ENCODE measurements at places on chromosomes 13 and 19.

GRCh38 chr19:14048443-14049153 is 13.3 kb downstream of the PALM3 start:
- DNase-seq = peak; percentile 61

- no peak for DNase-seq
Observed at GRCh38 chr19:28020619-28021258, 1192.2 kb downstream of the UQCRFS1 start.

DNA sequence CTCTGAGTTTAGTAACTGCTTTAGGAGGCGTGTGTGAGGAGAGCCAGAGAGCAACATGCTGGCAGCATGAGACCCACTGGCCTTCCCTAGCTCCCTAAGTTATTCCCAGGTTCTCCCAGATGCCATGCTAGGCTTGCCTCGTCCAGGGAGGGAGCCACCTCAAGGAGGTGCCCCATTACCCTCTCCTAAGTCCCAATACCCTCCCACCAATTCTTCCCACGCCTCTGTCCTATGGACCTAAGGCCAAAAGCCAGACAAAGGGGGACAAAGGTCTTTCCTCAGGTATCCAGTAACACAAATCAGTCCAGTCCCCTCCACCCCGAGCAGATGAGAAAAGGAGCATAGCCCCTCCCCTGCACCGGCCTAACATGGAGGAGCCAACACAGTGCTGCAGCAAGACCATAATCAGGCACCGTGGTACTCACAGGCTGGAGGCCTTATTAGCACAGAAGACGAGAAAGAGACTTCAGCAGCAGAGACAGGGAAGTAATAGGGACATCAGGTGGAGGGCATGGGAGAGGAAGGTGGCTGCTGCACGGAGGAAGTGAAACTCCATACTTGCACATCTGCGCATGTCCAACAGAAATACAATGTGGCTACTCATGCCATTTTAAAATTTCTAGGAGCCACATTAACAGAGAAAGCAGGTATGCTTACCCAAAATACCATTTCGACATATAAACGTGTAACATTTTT is 46.3 kb downstream of the BRD4 start:
- peak; percentile 32 for DNase-seq

DNA sequence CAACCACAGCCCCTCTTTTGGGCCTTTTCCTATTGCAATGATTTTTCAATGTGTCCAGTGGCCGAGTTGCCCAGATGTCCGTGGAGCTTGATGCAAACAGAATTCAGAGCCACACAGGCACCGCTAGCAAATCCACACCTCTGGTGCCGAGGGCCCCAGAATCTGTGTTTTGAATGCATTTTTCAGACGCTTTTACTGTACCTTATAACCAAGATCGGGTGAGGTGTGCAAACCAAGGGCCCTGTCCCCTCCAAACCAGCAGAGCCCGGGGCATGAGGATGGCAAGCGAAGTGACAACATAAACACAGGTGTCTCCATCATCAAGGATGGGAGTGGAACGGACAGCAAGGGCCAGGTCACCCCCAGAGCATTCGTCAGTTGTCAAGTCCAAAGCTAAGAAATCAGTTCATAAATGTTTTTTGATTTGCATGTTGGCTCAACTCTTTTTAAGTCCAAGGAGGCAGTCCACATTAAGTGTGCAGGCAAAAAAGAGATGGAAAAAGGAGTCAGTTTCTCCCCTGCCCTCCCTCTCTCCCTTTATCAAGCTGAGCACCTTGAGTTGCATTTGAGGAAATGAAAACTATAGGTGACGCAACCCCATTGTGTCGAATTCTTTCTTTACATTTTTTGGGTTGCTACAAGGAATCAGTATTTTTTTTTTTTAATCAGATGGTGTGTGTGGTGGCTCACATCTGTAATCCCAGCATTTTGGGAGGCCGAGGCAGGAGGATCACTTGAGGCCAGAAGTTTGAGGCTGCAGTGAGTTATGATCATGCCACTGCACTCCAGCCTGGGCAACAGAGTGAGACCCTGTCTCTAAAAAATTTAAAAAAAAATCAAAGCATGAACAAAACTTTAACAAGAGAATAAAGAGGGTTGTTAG is 2.9 kb downstream of the CCDC8 start:
- no peak for DNase-seq

GRCh38 chr13:63184693-63185092 is 1769.0 kb upstream of the PCDH20 start:
- no peak for DNase-seq

DNA sequence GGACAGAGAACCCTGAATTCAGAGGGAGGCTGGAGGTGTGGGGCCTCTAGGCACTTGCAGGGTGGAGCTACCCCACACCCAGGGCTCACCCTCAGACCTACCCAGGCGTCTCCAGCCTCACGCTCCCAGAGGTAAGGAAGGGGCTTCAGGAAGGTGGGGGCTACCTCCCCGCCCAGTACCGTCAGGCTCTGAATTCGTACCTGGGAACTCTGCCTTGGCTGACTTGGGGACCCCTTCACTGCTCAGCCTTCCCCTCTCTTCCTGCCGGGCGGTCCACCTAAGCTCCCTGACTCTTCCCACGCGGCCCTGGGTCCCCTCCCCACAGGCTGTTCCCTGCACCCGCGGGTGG is 28.5 kb upstream of the PARP4 start:
- no peak for DNase-seq

DNA sequence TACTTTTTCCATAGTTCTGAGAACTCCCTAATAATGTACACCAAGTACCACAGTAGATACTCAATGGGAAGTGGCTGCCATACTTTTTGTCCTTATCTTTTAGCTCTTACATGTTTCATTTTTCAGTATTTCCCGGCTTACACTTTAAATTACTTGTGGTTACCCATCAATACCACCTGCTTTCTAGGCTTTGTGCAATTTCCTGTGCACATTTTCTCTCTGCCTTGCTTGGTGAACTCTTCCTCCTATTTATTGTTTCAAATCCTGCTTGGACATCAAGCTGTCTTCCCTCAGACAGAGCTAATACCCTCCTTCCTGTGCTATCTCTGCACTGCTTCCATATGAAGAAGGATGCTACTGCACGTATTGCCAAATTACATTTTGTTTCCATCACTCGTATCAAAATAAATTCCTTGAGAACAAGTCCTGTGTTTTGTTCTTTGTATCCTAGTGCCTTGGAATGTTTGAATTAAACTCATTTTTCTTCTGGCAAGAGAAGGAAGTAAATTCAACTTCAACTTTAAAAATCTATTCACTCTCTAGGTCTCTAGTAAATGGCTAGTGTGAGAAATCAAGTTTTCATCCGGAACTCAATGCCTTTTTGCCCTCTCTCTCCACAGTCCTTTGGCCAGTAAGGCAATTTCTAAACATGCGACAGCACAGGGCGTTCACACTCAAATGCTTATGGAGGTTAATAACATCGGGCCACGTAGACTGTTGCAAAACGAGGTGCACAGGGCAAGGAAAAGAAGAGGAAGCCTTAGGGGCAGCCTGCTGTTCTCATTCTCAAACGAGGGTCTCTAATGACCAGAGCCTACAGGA is 5.6 kb downstream of the ZAR1L start:
- no peak for DNase-seq

DNA sequence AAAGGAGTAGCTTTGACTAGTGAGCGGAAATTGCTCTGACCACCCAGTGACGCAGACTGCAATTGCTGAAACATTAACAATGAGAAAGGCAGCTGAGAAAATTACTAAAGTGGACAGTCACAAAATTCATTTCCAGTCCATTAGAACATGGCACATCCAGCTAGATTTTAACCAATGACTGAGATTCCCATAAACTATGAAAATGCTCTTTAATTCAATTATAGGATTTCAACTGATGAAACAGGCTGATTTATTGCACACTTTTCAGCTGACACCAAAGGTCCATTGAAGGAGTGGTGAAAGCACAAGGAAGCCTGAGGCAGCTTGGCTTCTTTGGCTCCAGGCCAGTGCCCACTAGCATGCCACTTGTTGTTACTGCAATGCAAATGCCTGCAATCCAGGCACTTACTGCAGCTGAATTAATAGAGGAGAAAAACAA is 933.4 kb downstream of the SLITRK6 start:
- no peak for DNase-seq

DNA sequence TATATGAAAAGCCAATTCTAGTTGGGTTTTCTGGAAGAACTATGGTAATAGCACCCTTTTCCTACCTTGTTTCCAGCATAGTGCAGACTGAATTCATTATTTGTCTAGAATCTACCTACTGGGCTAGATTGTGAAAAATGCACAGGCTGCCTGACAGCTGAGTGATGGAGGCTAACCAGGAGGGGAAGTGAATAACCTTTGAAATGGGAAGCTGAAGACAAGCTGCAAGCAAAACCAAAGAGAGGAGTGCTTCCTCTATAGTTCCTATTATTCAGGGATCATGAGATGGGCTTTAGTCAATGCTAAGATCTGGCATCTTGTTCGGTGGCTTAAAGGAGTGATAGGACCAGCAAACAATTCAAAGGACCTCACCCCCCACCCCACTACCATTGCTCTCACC is 26.9 kb downstream of the MZT1 start:
- DNase-seq = no peak

DNA sequence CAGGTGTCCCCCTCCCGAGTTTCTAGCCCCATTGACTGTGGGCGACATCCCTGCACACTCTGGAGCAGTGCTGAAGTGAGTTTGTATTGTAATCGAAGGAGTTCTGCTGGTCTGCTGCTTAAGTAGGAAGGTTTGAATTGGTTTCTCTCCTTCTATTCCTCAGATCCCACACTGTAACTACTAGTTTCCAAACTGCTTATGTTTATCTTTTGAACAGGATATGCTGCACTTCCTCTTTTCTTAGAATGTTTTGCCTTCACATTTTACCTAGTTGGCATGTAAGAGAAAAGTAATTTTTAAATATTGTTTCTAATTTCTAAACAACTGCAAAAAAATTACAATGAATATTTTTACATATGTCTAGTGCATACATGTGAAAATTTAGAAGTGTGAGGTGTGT is 511.8 kb downstream of the KLF12 start:
- no peak for DNase-seq

GRCh38 chr13:84096216-84096615 is 213.9 kb upstream of the SLITRK1 start:
- DNase-seq = no peak

DNA sequence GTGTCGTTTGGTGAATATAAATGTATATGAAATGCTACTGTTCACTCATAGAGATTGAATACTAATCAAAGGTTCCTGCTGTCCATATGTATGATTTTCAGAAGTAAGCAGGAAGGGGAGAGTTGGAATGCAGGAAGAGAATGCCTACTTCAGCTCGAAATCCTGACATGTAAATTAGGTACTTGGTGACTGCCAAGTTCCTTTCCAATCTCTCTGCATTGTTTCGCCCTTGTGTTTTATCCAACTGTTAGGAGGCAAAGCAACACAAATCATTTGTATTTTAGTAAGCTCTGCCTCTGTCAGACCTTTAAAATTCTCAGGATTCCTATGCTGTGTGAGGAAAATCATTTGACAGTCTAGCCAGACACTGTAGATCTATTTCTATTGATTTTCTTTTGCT is 9.0 kb downstream of the STARD13 start:
- DNase-seq = no peak

GRCh38 chr19:31555634-31556215 is 206.5 kb upstream of the TSHZ3 start:
- DNase-seq = no peak

DNA sequence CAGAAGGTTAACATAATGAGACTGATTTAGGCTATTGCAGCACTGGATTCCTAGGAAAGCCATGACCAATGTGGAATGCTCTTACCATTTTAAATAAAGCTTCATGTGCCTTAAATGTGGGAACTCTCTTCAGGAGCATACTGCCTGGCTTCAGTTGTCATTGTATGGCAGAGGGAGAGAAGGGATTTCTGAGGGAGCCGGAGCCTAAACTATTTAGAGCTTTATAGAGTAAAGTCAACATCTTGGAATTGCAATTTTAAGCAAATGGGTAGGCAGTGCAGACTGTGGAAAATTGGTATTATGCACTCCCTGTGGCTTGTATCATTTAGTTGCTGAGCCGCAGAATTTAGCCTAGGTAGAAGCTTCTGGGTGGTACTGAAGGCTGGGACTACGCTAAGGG is 2041.4 kb downstream of the PCDH9 start:
- DNase-seq = no peak

DNA sequence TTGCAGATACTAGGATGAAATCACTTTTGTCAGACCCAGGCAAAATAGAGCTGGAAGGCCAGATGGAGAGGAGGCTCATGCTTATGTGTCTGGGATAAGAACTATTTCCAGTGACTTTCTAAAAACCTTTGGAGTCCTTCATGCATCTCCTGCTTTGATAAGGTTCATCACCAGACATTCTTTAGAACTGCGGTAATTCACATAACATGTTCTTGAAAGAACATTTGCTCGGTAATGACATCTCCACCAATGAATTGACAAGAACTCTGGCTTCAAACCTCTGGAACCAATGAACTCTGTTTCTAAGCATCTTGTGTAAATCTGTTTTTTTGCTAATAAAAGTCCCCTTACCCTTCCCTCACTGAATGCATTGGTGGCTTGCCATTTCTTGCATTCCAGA is 112.0 kb upstream of the KL start:
- DNase-seq = no peak

GRCh38 chr13:24500977-24501376 is 11.6 kb downstream of the PARP4 start:
- DNase-seq = no peak

DNA sequence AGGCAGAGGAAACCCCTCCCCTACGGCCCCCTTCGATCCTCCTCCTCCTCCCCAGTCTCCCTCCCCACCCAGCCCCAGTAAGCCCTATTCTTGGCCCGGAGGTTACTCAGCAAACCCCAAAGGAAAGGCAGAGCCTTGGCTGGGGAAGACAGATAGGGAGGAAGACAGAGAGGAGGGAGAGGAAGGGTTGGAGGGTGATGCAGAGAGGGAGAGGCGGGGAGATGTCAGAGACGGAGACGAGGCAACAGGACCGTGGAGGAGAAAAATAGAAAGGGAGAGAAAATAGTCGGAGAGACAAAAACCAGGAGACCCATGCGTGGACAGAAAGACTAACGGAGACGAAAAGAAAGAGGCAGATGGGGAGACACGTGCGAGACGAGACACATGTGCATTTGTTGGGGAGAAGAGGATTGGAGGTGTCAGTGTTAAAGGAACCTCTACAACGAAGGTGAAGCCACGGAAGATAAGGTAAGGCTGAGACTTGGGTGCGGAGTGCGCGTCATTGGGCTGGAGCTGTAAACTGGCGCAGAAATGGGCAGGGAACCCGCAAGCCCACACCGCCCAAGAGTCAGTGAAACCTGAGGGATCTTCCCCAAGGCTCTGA is 2.9 kb downstream of the TGFB1 start:
- no peak for DNase-seq

DNA sequence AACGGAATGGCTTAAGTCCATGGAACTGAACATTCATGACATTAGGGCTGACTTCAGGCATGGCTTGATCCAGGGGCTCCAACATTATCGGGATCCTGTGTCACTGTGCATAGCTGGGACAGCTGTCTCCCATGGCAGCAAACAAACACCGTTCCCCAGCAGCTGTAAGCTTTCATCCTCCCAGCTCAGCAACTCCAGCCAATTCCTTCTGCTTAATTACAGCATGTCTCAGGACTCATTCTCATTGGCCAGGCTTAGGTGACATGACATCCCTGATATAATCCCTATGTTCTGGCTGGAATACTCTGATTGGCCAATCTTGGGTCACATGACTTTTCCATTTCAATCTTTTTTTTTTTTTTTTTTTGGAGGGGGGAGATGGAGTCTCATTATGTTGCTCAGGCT is 10.9 kb upstream of the TLE5 start:
- no peak for DNase-seq

- peak; percentile 54 for DNase-seq
Observed at GRCh38 chr19:6481541-6482342, at the start of gene DENND1C. Gene DENND1C, minus strand, starts transcription at chr19:6481787. Its CDS starts 92 bp downstream, at chr19:6481695.

- DNase-seq = no peak
Observed at GRCh38 chr19:11361037-11361770, 6.0 kb downstream of the PLPPR2 start.

All from naive thymus-derived CD8-positive, alpha-beta T cell (primary cell).